ENCODE measurements at places on chromosomes 7 and 10.
A peak's percentile ranks its signal among the peaks of the same experiment; 100 is the strongest.

GRCh38 chr7:106094780-106095179 lies 17.3 kb downstream of the SYPL1 start:
- DNase-seq: no peak

- no peak for DNase-seq
These were observed 18.9 kb downstream of the OPTN start for GRCh38 chr10:13118784-13119410.

- no peak for DNase-seq
These were observed 33.5 kb upstream of the RHOBTB1 start for GRCh38 chr10:60977161-60978122.

DNA sequence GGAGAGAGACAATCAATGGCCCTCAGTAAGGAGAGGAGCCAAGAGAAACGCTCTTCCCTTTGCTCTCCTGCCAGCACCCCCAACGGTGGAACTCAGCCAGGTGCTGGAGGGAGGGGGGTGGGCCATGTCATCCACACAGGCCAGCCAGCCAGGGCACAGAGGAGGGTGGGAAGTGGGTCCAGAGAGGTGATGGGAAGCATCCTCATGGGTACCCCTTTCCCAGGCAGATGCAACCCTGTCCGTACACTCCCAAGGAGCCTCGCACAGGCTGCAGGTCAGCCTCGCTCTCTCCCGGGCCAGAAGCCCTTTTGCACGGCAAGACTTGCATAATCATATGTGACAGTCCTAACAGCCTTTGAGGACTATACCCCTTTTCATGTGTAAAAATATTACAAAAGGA lies 142.0 kb upstream of the NAMPT start:
- no peak for DNase-seq

GRCh38 chr7:84633-85020 lies 107.7 kb upstream of the FAM20C start:
- no peak for DNase-seq

DNA sequence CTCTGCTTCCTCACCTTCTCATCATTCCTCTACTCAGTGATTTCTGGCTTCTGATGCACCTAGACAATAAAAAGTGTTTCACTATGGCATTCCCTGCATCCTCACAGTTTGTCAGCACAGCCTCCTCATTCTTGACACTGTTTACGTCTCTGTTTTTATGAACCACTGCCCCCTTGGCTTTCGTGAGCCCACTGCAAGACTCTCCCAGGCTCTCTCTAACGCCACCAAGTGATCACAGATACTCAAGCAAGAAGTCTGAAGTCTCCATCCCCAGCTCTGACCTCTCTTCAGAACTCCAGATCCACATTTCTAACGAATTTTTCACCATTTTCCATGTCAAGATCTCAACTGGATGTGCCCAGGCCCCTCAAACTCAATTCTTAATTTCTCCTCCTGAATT lies 8.9 kb downstream of the SLC16A9 start:
- no peak for DNase-seq

DNA sequence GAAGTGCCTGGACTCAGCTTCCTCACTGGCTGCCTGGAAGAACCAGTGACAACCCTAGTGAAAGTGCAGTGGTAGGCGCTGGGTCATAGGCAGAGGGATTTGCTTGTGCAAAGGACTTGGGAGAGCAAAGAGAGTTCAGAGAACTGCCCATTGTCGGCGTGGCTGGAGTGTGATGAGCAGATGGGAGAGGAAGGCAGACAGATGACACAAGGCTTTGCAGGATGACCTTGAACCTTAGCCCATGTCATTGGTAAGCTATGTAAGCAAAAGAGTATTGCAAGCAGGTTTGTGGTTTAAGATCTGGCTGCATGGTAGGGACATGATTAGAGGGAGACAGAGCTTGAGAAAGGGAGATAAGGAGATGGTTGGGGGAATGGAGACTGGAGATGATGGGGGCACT lies 35.3 kb upstream of the NOBOX start:
- DNase-seq: no peak

GRCh38 chr7:96026611-96027010 lies 254.3 kb downstream of the DYNC1I1 start:
- no peak for DNase-seq

DNA sequence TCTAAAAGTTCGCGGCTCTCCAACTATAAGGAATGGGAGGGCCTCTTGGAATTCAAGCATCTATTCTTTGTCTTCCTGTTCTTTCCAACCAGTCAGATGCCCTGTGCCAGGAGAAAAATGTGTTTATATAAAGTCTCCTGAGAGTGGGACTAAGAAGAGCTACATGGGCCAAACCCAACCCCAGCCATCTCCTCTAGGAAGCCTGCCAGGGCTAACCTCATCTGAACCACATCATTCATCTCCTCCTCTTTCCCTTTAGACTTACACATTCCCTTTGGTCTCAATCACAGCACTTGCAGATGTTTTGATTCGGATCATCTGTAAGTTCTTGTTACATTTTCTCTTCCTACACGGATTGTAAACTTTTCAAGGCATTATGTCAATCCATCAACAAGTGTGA lies 62.6 kb downstream of the DOCK4 start:
- no peak for DNase-seq

DNA sequence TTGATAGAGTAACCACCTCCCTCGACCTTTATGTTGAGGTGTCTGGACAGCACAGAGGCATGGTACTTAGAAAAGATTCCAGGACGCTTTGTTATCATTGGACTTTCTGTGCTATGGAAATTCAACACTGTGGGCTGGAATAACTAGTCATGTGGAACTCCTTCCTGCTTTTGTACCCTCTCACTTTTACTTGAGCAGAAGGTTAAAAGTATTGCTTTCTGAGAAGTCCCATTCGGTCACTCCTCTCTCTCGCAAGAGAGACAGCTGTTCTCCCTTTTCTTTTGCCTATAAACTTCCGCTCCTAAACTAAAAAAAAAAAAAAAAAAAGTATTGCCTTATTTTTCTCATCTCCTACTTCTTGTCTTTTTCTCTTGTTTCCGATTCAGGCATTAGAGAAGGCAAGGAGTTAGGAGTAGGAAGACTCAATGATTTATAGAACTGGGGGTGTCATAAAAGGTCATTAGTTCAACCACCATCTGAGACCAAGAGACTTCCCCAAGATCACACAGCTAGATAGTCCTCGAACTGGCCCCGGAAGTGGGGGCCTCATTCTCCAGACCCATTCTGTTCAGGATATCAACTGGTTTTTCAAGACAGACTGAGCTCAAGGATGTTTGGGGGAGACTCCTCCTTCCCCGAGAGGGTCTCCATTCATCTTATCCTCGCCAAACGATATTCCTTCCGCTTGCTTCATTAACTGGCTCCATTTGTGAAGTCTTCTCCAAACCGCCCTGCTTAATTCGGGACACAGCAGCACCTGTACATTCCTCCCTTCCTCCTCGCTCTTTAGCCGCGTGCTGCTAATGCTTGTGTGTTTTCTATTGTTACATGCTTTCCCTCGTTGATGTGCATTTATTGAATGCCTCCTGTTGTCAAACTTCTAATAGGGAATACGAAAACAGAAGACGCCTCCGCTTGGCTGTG lies 995 bp upstream of the INPP5F start:
- DNase-seq: peak; percentile 56

- no peak for DNase-seq
These were observed 64.4 kb upstream of the SFMBT2 start for GRCh38 chr10:7475046-7475911.

DNA sequence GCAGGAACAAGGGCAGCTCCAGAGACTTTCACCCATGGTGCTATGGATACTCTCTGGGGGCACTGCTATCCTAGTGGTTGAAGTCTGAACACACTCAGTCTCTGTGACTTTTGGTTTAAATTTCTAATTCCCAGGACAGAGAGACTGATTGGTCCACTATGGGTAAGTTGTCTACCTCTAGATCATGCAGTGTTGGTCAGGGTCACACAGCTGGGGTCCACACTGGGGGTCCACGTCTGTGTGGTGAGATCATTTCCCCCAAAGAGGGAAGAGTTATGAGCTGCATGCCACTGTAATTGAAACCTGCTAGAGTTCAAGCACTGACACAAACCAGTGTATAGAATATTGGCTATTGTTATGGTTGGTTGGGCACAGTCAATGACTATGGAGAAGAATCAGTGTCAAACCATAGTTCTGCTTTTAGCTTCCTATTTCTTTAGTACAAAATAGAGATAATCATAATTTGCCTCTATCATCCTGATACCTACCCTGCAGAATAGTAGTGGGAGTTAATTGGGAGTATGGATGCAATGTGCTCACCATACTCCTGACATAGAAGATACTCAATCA lies 101.6 kb downstream of the PRTFDC1 start:
- no peak for DNase-seq

DNA sequence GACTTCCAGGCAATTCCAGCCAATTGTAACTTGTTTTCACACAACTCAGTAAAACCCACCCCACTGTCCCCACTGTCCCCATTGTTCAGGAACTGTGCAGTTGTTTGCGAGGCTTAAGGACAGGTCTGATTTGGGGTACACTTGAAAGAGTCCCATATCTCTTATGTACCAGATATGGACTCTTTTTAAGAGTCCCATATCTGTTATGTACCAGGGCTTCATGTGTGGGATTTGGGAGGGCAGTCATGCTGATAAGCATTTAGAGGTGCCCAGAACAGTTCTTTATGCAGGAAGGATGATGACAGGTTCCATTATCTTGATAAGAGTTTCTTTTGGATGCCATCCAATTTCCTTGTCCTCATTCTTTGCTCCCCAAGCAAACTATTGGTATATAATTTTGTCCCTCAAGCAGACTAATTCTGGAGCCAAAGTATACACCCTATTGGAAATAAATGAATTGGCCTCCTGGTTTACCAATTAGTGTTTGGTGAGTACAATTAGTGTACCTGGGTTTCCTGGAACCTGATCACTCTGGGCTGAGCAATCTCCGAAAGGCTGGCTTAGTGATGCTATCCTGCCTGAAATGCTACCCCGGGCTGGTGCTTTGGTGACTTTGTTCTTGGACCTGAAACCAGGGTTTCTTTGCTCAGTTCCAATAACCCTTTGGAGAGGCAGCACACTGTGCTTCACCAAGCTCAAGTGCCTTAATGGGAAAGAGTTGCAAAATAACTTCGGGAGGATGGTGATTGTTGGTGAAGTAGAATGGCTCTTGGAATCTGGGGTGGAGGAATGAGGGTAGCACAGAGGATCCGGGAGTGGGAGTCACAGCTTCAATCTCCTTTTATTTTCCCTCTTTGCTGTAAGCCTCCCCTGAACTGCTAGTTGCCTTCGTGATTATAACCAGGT lies 6.2 kb upstream of the DMBT1 start:
- DNase-seq: no peak

DNA sequence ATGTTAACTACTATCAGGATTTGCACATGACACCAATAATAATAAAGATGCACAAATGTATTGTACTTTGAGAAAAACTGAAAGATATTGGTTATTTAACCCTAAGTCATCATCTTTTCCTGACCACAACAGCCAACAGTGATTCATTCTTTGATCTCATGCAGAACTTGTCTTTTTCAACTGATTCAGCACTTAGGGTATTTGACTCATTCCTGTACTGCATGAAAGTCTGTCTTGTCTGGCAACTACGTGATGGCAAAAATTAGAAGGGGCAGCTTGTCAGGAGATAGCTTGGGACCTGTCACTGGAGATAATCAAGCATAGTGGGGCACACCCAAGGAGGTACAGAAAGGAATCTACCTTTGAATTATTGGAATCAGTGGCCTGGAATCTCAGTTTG lies 77.8 kb upstream of the LRRC17 start:
- DNase-seq: peak; percentile 57

- DNase-seq: no peak
These were observed 758.3 kb upstream of the COBL start for GRCh38 chr7:52074912-52075311.

DNA sequence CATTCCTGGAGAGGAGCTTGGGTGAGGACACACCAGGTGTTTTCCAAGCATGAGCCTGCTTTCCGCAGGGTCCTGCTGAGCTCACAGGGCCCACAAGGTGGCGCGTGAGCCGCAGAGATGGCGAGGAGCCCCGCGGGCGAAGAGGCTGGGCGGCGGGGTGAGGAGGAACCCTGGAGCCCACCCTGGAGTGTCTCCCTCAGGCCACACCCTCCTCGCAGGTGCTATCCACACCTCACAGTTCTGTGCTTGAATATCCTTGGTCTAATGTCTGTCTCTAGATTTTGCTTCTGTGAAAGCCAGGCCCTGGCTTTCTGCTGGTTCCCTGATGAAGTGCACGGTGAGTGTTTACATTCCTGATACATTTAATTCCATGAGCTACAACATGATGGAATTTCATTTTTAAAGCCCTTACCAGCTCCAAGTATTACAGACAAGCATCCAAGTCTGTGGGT lies 433.6 kb downstream of the ACTR3B start:
- DNase-seq: peak; percentile 54

- DNase-seq: no peak
These were observed 16.6 kb downstream of the ESYT2 start for GRCh38 chr7:158812684-158813083.

- DNase-seq: no peak
These were observed 43.4 kb downstream of the GRK5 start for GRCh38 chr10:119250641-119251314.

DNA sequence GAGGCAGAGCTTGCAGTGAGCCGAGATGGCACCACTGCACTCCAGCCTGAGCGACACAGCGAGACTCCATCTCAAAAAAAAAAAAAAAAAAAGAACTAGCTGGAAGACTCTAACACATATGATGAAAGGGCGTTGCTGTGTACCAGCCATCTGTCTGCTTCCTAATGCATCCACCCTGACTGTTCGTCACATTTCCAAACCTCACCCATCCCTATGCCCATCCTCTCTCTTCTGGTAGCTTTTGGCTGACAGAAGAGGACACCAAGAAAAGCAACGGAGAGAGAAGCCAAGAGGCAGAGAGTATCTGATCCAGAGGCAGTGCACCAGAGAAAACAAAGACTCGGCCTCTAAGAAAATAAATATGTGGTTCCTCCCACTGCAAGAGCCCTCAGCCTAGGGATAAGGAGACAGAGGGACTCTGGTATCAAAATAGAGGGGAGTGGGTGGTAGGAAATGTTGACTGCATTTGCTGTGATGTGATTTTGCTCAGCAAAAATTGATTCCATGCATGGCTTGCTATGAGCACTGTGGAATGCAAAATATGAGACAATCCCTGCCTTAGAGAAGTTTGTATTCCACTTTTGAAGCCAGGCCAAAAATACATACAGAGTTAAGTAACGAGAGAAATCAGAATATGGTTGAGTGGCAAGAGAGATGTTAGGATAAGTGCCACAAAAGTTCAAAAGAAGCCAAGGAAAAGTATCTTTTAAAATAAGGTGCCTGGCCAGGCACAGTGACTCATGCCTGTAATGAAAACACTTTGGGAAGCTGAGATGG lies 100.8 kb upstream of the STK17A start:
- DNase-seq: no peak

DNA sequence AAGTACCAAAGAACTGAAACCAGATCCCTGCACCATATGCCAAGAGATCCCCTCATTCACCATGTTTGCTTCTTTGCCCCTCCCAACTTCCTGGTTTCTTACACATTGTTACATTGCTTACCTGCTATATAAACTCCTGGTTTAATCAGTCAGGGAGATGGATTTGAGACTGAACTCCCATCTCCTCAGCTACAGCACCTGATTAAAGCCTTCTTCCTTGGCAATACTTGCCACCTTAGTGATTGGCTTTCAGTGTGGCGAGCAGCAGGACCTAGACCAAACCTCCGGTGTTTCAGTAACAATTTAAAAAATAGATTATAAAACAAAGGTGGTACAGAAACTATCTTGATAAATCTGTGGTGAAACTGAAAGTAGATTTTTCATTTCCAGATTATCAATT lies 122.6 kb downstream of the ST7 start:
- no peak for DNase-seq

GRCh38 chr10:91349381-91349780 lies 60.8 kb upstream of the HECTD2 start:
- no peak for DNase-seq
